NCI-H1417 treated with DMSO at 0.1 percent for 48 hours (cell line): ENCODE measurements at places on chromosomes 11 and 22.

DNA sequence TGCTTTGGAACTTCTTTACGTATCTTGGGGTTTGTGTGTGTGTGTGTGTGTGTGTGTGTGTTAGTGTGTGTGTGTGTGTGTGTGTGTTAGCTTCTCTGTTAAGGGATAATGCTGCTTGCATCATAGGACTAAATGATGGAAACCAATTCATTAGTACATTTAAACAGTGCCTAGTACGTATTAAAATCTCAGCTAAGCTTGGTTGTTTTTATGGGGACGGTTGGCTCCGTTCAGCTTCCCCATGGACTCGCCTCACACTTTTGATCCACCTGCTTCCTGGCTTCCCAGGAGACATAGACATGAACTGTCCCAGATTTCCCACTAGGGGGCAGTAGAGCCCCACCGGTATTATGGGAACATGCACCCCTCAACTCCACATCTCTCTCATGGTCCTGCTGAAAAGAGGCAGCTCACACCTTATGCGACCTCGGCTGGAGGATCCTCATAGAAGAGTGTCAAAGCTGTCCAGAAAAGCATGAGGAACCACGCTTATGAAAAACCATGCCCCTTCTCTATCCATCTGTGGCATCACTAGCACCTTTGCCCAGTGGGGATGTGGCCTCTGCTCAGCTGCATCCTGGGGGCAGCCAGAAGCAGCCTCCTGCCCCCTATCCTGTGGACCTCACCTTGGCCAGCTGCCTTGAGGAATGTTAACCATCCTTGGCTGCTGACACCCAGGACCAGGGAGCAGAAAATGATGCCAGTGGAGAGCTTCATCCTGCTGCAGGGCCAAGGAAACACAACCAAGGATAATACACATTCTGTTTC is 9.7 kb upstream of the SAAL1 start:
- DNase-seq: peak; percentile 29

- no peak for DNase-seq
These were observed 59.2 kb downstream of the MYO7A start for GRCh38 chr11:77187111-77187750.

DNA sequence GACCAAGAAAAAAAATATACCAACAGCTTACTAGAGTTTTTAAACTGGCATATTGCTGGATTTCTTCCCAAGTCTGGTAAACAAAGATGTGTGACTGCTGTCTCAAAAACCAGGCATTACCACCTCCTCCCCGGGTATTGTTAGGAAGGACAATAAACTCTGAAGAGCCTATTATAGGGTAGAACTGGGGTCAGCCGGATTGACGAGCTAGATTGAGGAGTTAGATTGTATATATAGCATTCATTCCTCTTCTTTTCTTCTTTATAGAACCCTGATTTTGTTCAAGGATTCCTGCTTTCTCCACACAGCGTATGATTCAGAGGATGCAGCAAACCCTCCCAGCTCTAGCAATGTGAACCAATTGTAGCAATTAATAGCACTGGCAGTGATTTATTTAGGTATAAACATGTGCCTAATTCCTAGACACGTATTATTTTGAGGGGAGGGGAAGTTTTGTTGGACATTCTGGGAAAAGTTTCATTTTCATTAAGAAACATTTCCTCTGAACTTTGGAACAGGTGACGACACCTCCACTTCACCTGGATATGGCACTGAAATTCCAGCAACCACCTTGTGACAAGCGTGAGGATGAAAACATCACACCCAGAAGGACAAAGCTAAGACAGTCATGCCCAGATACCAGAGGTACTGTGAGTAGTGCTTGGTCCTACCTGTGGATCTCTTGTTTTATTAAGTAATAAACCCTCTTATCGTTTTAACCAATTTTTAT is 679.4 kb upstream of the KIRREL3 start:
- no peak for DNase-seq

- no peak for DNase-seq
These were observed 50.9 kb upstream of the PANX1 start for GRCh38 chr11:94077552-94078293.

DNA sequence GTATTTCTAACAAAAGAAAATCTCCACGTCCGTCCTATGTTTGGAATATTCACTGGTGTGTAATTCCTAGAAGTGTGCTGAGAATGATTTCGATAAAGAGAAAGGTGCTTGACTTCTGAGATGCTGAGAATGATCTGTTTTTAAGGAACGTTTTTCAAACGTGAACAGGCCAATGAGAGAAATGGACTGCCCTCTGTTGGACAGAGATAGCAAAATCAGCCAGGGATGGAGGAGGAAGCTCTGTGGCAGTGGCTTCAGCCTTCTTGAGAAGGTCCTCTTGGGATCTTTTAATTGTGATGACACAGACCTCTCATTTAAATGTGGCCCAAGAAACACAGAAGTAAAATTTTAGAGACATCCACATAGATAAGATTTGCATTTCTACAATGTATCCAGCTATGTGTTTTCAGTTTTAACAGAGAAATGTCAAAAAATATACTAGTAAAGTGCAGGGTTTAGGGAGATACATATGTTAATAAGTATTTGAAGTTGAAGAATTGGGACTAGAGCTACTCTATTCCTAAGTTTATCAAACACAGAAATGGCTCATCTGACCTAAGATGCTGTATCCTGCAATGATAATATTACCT is 84.0 kb upstream of the RCN1 start:
- DNase-seq: no peak
